Prostate gland (tissue), 2 donors: ENCODE measurements at places on chromosomes 2 and 18. TPM values are rescaled to one million over a fixed set of nuclear protein-coding genes. Genes with fewer than 3 reads are reported as not detected.

GRCh38 chr2:37812414-37812813, 112.7 kb upstream of the RMDN2 start:
- DNase-seq, result no peak

DNA sequence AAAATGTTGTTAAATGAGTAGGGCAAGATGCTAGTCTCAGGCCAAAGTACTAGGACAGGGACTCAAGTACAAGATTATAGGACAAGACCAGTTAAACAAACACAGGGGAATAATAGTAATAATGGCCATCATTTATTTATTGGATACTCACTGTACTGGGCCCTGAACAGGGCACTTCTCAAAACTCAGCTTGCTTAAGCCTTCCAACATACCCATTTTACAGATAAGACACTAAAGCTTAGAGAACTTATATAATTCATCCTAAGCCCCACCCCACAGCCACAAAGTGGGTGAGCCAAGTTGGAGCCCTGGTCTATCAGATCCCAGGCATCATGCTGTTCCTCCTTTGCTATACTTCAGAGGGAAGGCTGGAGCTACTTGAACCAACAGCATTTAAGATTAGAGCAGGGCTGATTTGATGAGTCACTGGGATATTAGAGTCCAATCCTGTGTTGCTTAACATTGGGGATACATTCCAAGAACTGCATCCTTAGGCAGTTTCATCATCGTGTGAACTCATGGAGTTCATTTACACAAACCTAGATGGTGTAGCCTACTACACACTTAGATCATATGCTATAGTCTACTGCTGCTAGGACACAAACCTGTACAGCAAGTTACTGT, 153.6 kb downstream of the MTCL1 start:
- no peak for DNase-seq

DNA sequence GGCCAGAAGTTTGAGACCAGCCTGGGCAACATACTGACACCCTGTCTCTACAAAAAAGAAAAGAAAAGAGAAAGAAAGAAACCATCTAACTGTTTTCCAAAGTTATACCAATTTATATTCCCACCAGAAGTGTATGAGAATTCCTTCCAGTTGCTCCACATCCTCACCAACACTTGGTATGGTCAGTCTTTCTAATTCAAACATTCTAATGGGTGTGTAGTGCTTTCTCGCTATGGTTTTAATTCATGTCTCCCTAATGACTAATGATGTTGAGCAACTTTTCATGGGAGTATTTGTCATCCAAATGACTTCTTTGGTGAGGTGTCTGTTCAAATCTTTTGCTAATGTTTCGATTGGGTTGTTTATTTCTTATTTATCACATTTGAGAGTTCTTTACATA, 10.5 kb upstream of the B3GNT7 start:
- no peak for DNase-seq

DNA sequence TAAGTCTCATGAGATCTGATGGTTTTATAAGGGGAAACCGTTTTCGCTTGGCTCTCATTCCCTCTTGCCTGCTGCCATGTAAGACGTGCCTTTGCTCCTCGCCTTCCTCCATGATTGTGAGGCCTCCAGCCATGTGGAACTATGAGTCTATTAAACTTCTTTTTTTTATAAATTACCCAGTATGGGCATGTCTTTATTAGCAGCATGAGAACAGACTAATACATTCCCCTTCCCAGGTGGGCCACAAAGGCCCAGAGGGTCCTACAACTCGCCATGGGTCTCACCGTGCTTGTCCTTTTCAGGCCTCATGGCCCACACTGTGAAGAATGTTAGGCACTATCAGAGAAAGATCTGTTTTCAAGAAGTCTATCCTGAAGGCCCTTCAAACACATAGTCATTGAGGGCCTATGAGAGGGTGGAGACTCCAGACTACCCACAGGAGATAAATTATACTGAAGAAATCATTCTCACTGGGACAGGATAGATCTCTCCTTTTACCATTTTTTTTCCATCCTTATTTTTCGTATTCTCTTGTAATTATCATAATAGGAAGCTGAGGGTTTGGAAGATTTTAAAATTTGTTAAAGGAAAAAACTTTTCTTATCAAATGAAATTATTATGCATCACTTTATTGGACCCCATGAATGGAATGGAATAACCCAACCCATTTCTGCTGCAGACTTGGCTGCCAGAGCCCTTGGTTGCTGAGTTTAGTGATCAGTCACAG, 91.0 kb upstream of the MSH2 start:
- no peak for DNase-seq

- DNase-seq, result no peak
Measured at GRCh38 chr2:1727101-1727771, 17.1 kb downstream of the PXDN start.

- no peak for DNase-seq
Measured at GRCh38 chr2:63003351-63003750, 47.3 kb upstream of the OTX1 start.

DNA sequence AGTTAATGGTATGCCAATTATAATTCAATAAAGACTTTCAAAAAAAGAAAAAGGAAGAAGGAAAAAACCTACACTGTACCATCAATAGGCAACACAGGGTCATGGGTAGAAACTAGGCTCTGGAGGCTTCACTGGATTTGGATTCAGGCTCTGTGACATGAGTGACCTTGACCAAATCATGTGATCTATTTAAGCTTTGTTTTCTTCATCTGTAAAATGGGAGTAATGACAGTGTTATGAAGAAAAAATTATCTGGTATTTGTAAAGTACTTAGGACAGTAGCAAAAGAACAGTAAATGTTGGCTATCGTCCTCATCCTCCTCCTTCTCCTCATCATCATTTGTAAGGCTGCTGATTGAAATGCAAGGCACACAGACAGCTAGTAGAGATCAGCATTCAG, 59.3 kb upstream of the STPG4 start:
- no peak for DNase-seq

GRCh38 chr2:113390124-113390849, 47.2 kb upstream of the ZNG1B start:
- DNase-seq, result peak; percentile 47

- DNase-seq, result no peak
Measured at GRCh38 chr2:113126845-113127645, at the start of gene IL1RN. Gene IL1RN, plus strand, starts transcription at chr2:113127598. Its CDS starts 27 bp downstream, at chr2:113127625.

- DNase-seq, result no peak
Measured at GRCh38 chr2:195027947-195028346, 629.1 kb upstream of the SLC39A10 start.

- no peak for DNase-seq
Measured at GRCh38 chr2:225340923-225341322, 58.6 kb upstream of the NYAP2 start.

- no peak for DNase-seq
Measured at GRCh38 chr18:36817039-36817438, 11.8 kb downstream of the TPGS2 start.

DNA sequence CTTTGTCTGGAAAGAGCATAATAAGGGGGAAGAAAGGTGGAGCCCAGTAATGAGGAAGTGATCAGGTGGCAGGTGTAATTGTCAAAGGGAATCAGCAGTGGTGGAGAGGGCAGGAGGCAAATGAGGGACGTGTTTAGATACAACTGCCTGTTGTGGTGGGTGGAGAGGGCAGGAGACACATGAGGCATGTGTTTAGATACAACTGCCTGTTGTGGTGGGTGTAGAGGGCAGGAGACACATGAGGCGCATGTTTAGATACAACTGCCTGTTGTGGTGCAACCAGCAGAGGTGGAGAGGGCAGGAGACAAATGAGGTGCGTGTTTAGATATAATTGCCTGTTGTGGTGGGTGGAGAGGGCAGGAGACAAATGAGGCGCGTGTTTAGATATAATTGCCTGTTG, 173.1 kb downstream of the ANKRD30B start:
- DNase-seq, result no peak

DNA sequence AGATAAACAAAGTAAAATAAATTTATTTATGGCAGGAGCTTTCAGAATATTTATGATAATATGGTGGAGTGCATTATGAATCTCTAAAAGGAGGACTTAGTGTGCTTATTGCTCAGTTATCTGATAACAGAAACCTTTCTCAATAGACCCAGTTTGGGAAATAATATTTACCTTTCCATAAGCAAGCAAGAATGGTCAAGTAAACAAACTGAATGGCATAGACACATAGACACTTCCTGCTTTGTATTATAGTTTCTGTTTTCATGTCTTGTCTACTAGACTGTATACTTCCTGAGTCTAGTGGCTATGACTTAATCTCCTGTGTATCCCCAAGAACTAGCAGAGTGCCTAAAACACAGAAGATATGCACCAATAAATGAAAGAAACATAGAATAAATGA, 87.8 kb downstream of the UPP2 start:
- no peak for DNase-seq

- DNase-seq, result no peak
Measured at GRCh38 chr2:17591846-17592245, 51.4 kb downstream of the VSNL1 start.

DNA sequence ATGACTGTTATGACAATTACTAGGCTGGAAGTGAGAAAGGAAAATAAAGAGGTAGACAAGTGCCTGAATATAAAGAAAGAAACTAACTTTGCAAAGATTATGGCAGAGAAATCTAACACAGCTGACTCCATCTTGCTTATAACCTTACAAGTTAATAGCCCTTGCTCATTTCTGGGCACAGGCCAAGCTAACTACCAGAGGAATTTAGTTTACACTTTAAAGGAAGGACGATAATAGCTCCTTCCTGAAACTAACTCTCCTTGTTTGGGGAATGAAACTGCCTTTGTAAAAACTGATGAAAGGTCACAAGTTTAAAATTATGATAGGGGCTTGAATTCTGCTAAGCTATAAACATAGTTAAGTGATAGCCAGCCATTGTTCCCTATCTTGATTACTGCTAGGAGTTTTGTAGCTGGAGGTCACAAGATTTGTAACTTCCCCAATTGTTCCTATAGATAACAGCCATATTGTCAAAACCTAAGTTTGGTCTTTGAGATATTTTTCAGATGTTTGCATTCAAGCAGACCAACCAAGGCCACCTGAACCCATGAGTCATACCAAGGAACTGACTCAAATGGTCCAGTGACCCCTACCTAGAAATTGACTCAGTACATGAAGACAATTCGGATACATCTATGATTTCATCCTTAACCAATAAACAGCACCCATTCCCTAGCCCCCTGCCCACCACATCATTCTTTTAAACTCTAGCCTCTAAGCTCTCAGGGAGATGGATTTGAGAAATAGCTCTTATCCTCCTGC, 209.2 kb upstream of the LRATD1 start:
- no peak for DNase-seq

- no peak for DNase-seq
Measured at GRCh38 chr18:78965260-78965659, 14.4 kb upstream of the SALL3 start.

DNA sequence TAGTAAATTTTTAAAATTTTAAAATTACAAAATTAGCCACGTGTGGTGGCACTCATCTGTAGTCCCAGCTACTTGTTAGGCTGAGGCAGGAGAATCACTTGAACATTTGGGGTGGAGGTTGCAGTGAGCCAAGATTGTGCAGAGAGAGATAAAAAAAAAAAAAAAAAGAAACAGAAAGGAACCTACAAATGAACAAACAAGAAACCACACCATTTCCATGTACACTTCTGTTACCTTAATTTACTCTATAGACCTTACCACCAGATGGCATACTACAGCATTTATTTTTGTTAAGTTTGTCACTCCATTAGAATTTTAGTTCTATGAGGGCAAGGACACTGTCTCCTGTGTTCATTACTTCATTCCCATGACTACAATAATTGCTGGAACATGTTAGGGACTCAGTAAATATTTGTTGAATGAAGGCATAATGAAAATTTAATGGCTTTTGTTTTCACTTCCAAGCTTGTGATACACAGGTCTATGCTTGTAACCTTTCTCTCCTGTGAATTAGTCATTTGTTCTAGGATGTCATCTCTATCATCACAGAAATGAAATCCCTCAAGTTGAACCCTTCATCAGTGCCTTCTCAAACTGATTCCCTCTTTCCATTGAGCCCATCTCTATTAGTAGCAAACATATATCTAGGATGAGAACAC, 76.0 kb downstream of the ARHGAP15 start:
- DNase-seq, result no peak

- DNase-seq, result no peak
Measured at GRCh38 chr2:186422226-186422625, 63.8 kb upstream of the ZC3H15 start.

DNA sequence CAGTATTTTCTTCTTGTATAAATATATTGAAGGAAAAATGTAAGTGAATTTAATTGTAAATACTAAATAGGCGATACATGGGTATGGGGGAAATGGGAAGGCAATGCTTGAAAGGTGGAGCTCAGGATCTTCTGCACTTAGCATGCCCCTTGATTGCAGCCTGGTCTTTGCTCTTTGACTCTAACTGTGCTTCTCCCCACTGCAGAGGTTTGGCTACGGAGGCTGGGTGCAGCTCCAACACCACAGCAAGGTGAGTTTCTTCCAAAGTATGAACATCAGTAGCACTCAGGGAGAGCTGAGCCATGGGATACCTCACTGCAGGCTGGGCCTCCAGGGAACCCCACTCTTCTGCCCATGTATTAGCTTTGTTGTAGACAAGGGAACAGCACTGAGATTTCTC, 6.6 kb downstream of the ACMSD start:
- no peak for DNase-seq

GRCh38 chr2:102074152-102074783, 68.3 kb upstream of the IL1R1 start:
- DNase-seq, result no peak

GRCh38 chr18:46060359-46060841, 11.7 kb downstream of the PSTPIP2 start:
- no peak for DNase-seq

DNA sequence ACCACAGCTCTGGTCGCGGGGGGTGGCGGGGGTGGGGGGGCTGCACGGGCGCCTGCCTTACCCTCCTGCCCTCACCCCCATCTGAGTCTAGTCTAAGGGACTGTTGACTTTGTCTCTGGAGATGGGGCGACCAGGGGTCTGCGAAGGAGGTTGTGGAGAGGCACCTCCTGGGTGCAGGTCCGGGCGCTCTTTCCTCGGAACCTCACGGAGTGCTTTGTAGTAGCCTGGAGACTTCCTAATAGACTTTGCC, 141.3 kb downstream of the MEIS1 start:
- no peak for DNase-seq

Gene CIB4
- 0.46 TPM for total RNA-seq

Gene BAZ2B
- 84.5 TPM for total RNA-seq

Gene CRYBA2
- 3.0 TPM for total RNA-seq

Gene CLEC4F
- 0.23 TPM for total RNA-seq

Gene GAREM1
- total RNA-seq, result 14.9 TPM

Gene IL18RAP
- not detected for total RNA-seq

Gene NYAP2
- total RNA-seq, result not detected

Gene CYRIA
- 6.5 TPM for total RNA-seq

Gene FBXO36
- 8.4 TPM for total RNA-seq

Gene GPR39
- total RNA-seq, result 3.6 TPM

Gene ZNF142
- total RNA-seq, result 34.7 TPM

Gene DYSF
- total RNA-seq, result 9.4 TPM

Gene EN1
- 0.09 TPM for total RNA-seq

Gene UNC80
- total RNA-seq, result 8.6 TPM
